Inflammatory macrophage (primary cell): ENCODE measurements at places on chromosomes 11 and 22.

DNA sequence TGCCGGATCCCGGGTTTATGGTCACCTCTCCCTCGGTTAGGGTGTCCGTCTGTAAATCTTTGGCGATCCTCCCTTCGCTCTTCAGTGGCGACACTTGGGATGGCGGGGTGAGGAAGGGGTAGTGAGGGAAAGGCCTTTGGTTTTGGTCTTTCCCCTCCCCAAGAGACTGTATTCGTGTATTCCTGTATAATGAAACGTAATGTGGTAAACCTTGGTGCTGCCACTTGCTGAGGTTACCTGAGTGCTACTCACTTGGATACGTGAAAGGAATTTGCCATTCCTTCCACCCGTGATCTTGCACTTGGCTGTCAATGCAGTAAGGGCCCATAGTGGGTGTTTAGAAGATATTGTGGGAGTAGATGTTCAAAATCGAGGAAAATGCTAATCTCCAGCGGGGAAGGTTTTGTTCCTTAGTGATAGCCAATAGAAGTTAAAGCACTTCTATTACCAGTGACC lies 578 bp upstream of the NUP160 start:
- no peak for DNase-seq

DNA sequence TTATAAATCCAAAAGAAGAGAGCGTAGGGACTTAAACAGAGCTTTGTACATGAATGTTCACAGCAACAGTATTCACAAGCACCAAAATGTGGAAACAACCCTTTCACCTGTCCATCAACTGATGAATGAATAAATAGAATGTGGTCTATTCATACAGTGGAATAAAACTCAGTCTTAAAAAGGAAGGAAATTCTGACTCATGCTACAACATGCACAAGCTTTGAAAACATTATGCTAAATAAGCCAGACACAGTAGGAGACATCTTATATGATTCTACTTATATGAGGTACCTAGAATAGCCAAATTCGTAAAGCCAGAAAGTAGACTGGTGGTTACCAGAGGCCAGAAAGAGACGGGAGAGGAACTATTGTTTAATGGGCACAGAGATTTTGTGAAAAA lies 74.3 kb downstream of the SHANK2 start:
- DNase-seq: no peak

- DNase-seq: no peak
These were observed 65.4 kb downstream of the MICAL2 start for GRCh38 chr11:12175694-12176241.

DNA sequence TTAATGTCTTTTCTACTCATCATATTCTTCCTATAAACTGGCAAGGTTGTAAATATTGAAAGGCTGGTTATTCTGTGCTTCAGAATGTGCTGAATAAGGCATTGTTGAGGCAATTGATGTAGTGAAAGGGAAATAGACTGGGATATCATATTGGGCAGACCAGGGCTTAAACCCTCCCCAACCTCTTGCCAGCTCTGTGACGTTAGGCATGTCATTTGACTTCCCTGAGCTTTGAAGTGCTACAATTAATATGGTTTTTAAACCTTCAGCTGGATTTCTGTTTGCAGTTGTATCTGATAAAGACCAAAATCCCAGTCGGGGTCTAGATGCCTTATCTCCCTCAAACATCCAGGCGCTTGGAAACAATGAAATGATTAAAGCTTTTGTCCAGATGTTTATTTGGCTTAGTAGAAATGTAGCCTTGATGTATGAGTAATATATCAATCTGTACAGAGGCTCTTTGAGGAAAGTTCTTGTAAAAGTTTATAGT lies 208.1 kb downstream of the DBX1 start:
- DNase-seq: no peak

- no peak for DNase-seq
These were observed 7.3 kb upstream of the SYT7 start for GRCh38 chr11:61587951-61588727.

- DNase-seq: peak; percentile 5
These were observed 97.4 kb upstream of the PRDM11 start for GRCh38 chr11:45048870-45049691.

DNA sequence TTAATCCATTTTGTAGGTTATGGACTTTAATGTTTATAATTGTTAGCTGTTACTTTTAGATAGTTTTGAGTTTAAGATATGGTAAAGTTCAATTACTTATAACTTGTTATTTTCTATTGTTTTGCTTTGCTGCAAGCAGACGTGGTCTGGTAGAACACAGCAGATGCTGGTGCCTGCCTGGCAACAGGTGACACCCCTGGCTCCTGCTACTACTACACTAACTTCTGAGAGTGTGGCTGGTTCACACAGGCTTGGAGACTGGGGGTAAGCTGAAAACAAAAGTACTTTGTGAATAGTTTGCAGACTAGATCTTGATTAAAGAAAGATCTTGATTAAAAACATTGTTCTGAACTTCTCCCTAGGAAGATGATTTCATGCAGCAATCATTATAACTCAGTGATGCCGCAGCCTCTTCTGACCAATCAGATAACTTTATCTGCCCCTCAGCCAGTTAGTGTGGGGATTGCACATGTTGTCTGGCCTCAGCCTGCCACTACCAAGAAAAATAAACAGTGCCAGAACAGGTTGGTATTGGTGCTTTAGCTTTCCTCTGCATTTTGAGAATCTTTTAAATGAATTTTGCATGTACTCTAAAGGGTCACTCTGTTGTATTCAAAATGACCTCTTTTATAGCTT lies 90.4 kb downstream of the HIPK3 start:
- DNase-seq: no peak

- no peak for DNase-seq
These were observed 171.3 kb downstream of the GRIK4 start for GRCh38 chr11:120682866-120683265.

- DNase-seq: no peak
These were observed 44.6 kb upstream of the WNT7B start for GRCh38 chr22:46021577-46021976.

- no peak for DNase-seq
These were observed 421.8 kb upstream of the ANO3 start for GRCh38 chr11:25910086-25910485.

DNA sequence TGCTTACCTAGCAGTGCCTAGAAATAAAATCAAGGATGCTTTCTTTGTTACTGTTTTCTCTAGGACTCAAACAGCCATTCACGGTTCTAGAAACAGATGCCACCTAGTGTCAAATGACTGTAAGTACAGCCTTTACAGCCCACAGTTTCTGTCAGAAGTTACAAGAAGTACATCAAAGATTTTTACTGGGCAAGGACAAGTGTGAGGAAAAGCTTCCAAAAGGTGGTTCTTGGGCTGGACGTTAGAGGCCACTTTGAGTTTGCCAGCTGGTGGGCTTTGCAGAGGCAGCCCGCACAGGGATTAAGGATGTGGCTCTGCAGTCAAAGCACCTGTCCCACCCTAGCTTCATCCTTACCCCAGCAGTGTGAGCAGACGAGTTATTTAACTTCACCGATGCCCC lies 6.9 kb downstream of the KMT5B start:
- DNase-seq: peak; percentile 65

- DNase-seq: no peak
These were observed 1225.9 kb upstream of the CNTN5 start for GRCh38 chr11:97794876-97795275.

DNA sequence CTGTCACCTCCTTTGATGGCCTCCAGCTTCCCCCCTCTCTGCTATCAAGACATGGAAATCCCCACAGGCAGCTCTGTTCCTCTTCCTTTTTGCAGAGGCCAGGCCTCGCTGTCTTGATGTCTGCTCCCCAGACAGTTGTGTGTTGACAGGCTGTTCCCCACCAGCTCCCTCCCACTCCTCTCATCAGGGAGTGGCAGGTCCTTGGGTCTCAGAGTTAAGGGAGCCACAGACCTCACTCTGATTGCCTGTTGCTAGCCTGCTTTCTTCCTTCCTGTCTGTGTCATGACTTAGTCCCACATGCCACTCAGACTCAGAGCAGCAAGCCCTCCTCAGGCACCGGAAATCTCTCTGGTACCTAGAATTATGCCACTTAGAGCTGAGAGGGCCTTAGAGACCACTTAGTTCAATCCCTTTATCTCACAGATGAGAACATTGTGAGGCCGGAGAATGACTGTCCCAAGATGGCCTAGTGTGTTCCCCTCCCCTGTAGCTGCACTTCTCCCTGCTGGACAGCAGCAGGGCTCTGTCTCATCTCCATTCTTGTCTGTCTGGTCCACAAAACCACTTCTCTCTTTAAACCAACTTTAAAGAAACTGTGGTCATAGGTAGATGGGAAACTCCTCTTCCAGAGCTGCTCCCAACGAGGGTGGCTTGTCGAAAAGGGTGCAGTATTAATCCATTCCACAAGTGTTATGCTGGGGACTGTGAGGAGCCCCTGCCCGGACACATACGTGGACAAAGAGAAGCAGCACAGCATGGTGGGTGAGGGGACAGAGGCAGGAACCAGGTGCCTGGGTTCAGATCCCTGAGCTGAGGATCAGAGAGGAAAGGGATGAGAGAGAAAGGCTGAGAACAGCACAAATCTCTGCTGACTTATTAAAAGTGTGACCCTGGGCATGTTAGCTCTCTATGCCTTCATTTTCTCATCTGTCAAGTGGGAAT lies 4.2 kb downstream of the AMPD3 start:
- DNase-seq: peak; percentile 84

DNA sequence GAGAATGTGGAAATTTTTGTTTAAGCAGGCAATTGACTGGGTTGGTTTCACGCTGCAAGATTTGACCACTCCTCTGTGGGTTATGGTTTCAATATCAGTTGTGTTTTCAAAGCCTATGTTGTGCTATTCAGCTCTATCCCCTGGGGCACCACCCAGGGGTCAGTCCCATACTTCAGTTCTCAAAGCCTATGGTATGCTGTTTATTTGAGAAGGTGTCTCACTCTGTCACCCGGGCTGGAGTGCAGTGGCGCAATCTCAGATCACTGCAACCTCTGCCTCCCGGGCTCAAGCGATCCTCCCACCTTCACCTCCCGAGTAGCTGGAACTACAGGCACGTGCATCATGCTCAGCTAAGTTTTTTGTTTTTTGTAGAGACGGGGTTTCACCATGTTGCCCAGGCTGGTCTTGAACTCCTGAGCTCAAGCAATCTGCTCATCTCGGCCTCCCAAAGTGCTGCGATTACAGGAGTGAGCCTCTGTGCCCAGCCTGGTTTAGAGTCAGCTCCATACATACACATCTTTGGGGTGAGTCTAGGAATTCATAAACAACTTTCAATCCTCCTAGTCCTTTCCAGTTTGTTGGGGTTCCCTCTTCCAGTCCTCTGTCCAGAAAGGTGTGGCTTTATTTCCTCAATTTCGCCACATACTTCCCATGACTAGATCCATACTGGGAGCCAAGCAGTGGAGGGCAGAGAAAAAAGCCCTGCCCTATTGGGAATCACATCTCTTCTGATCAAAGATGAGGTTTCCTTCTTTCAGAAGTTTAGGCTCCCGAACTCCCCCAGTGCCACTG lies 35.0 kb upstream of the MAPK1 start:
- DNase-seq: no peak

DNA sequence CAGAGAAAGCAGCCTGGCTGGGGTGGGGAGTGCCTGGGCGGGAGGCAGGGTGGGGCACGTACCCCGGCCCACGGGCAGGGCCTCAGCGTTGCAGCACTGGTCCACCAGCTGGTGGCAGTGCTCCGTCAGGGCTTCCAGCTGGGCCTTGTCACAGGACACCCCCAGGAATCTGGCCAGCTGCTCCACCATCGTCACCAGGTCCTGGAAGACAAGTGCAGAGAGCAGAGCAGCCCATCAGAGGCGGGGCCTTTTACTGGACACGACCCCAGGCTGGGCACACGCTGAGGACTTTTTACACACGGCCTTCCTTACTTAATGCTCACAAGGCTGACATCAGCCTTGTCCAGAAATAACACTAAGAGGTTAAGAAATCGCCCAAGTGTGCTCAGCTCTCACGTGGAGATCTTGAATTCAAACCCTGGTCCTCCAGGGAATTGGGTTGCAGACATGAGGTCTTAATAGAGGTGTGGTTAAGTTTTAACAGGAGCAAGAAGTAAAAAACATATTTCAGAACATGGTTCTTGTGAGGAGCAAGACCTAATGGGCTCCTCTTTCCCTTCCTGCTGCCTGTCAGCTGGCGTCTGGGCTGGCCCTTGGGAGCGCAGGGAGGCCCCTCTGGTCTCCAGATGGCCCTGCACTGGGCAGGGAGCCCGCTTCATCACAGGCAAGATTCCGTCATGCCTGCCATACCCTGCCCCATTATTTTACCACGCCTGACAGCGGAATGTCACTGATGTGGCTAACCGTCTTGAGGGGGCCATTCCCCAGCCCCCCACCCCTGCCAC lies 17.1 kb upstream of the EFCAB6 start:
- DNase-seq: no peak

- no peak for DNase-seq
These were observed 85.2 kb downstream of the TSPAN18 start for GRCh38 chr11:44811841-44812448.

DNA sequence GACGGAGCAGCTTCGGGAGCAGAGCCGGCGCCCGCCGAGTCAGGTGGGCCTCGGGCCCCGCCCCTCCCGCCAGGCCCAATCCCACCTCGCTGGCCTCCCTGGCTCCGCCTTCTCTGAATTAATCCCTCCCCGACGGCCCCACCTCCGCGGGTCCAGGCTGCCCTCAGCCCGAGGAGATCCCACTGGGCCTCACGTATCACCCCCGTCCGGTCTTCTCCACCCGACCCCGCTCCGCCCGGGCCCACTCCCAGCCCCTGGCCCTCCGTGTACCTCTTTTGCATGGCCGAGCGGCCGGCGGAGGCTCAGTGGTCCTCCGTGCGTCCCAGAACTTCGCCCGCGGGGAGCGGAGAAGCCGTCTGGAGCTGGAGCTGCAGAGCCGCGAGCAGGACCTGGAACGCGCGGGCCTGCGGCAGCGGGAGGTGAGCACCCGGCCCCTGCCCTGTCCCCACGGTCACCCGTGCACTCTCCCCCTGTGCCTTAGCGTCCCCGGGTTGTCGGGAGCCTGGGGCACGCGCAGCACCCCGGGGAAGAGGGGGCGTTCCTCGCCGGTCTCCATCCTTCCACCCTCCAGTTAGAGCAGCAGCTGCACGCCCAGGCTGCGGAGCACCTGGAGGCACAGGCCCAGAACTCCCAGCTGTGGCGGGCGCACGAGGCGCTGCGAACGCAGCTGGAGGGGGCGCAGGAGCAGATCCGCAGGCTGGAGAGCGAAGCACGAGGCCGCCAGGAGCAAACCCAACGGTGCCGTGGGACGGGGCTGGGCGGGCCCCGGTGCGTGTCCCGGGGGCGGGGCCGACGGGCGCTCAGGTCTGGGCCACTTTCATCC lies 2.2 kb upstream of the CD151 start:
- peak; percentile 18 for DNase-seq

- no peak for DNase-seq
These were observed 23.0 kb downstream of the CELF1 start for GRCh38 chr11:47529951-47530350.

- no peak for DNase-seq
These were observed 427.6 kb upstream of the FAT3 start for GRCh38 chr11:91796999-91797398.

DNA sequence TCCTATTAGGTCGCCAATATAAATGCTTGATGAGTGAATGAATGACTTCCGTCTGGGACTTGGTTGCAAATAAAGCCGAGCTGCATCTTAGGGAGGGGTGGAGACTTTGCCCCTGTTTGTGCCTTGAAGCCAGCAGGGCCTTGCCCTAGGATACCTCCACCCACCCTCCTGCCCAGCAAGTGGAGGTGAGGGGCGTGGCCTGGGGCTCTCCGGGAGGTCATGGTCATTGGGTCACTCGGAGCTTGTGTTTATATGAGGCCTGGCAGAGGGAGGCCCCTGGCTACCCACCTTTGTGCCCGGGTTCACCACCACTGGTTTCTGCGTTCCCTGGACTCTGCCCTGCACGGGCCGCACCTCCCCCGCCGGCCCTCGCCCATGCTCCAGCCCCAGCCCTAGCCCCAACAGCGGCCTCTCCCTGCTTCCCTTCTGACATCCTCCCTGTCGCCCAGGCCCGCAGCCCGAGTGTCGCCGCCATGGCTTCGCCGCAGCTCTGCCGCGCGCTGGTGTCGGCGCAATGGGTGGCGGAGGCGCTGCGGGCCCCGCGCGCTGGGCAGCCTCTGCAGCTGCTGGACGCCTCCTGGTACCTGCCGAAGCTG lies 4.3 kb downstream of the MPST start:
- no peak for DNase-seq
